Right renal pelvis (tissue), 4 donors: ENCODE measurements at places on chromosomes 1 and 21.

GRCh38 chr1:27000817-27001460 is 7.4 kb downstream of the TRNP1 start:
- no peak for DNase-seq

- peak; percentile 62 for DNase-seq
Measured at GRCh38 chr1:45685308-45686014, 872 bp downstream of the GPBP1L1 start.

GRCh38 chr1:184199438-184200085 is 148.0 kb downstream of the TSEN15 start:
- DNase-seq, result no peak

GRCh38 chr1:147781056-147781471 is 20.7 kb upstream of the GJA5 start:
- no peak for DNase-seq

DNA sequence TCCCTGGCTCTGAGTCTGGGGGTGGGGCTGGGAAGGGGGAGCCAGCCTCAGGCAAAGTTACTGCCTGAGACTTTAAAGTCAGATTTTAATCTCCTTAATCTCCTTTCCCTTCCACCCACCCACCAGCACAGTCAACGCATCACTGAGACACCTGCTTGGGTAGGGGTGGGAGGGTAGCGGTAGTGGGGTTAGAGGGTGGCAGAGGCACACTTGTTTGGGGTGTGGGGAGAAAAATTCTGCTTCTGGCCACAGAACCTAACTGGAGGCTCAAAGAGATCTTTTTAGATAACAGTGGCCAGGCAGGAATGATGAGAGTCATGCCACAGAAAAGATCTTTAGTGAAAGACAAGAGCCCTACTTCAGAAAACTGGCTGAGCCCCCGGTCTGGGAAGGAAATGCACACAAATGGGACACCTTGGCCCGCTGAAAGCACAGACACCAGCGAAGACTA is 44.1 kb downstream of the CD247 start:
- DNase-seq, result no peak

- DNase-seq, result no peak
Measured at GRCh38 chr1:63466759-63467158, 56.3 kb downstream of the ITGB3BP start.

- no peak for DNase-seq
Measured at GRCh38 chr1:234871710-234872271, 256.8 kb downstream of the TOMM20 start.

GRCh38 chr1:27981145-27981544 is 21.4 kb downstream of the XKR8 start:
- no peak for DNase-seq

DNA sequence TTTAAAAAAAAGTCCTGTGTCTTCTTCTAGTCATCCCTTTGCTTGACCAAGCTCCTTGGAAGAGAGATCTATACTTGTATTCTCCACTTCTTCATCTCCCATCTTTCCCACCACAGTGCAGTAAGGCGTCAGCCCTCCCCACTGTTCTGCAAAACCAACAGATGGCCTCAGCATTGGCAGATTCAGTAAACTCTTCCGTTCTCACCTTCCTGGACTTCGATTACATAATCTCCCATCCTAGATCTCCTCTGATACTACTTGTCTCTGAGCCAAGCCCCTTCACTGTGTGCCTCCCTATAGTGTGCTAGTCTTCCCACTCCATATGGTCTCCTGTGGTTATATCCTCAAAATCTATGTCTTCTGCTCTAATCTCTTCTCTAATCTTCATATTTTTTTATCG is 1.6 kb upstream of the COLGALT2 start:
- DNase-seq, result no peak

- DNase-seq, result no peak
Measured at GRCh38 chr1:169105434-169106094, 926 bp upstream of the ATP1B1 start.

DNA sequence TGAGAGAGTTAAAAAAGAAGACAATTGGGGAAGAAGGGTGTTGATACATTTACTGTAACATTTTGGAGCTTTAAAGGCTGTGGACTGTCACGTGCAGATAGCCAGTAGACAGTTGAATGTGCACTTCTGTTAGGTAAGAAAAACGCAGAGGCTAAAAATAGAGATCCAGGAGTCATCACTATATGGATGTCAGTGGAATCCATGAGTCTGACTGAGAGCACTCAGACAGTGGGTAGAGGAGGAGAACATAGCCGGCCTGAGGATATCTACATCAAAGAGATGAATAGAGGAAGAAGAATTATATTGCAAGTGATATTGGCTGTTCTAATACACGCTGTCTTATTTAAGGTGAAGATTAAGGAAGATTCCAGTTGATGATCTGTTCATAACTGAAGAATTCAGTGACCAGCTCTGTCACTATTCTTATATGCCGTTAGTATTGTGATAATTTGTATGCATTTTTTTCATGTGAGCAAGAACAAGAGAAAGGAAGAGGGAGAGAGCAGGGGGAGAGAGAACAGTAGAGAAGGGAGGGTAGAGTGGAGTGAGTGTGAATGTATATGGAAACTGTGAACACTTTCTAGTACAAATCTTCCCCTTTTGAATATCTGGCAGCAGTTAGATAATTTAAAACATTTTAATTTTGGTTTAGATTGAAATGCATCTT is 344.8 kb downstream of the CHRM3 start:
- no peak for DNase-seq

- DNase-seq, result peak; percentile 22
Measured at GRCh38 chr1:196209983-196210382, 398.3 kb downstream of the KCNT2 start.

GRCh38 chr21:39934895-39935294 is 67.7 kb downstream of the PCP4 start:
- DNase-seq, result no peak

GRCh38 chr1:17297991-17298390 is 10.0 kb upstream of the PADI4 start:
- no peak for DNase-seq

DNA sequence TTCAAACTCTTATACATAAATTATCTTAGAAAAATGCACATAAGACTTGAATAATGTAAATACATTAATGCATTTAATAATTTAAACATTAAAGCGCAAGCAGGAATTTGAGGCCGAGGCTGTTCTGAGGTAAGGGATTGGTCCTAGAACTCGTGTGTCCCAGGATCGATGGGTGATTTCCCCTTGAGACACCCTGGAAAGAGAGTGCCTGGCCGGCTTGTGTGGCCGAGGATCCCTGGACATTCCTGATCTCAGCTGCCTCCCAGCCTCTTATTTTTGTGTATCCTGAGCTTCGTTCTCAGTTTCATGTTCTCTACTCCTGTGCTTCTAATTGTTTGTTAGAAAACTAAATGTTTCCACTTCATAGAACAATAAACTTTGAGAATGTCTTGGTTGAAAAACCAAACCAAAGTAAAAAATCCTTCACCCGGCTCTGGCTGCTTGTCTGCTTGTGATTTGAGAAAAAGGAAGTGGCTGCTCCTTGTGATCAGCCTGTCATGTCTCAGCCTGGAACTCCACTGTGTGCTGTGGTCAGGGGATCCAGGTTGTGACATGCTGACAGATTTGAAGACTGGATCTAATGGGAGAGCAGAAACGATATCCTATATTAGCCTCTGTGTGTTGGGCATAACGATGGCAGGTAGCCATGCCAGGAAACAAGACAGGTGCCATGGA is 40.7 kb downstream of the PEX14 start:
- DNase-seq, result no peak

DNA sequence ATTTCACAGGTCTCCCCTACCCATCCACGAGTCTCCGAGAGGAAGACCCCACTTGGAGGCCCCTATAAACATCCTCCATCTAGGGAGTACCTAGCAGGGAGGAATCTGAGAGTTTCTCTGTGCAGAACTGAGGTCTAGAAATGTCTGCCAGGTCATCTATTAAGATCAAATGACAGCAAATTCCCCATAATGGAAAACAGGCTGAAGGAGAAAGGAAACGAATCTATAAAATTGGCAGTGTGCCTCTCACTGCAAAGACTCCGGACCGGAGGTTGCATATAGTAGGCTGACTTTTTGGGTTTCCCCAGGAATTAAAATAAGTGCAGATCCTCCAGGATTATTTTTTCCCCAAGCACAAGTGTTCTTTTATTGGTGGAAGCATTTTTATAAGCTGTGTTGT is 57.7 kb downstream of the NMNAT2 start:
- DNase-seq, result no peak

GRCh38 chr1:204454476-204454875 is 40.1 kb downstream of the PIK3C2B start:
- DNase-seq, result no peak

- no peak for DNase-seq
Measured at GRCh38 chr1:168485048-168485447, 58.7 kb downstream of the XCL2 start.

- no peak for DNase-seq
Measured at GRCh38 chr1:201673915-201674314, 135.0 kb downstream of the NAV1 start.

DNA sequence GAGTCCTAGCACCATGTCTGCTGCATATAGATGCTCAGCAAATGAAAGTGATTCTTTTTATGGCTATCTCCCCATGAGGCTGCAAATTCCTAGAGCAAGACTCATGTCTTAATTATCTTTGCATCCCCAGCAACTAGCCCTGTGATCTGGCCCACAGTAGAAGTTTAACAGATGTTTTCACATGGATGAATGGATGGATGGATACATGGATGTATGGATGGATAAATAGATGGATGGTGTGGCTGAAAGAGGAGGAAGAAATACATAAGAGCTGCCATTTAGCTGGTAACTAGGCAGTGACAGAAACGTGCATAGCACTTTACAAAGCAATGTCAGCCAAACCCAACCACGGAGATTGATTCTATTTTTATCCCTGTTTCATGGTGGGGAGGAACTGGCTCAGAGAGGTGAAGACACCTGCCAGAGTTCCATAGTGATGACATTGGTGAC is 32.7 kb upstream of the ZBTB40 start:
- DNase-seq, result no peak

DNA sequence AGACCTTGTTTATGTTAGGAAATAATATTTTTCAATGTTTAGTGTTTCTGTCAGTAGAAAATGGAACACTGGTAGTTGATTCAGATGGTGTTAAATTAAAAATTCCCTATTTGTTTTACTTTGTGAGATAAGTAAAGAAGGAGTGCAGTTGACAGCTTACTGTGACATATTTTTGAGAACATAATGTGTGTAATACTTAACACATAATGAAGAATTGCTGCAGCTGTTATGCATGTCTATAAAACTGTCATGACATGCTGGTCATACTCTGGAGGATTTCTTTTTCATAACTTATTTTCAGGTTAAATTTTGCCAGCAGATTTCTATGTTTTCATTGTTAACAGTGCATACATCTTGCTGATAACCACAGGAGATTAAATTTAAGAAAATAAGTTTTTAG is 296.1 kb downstream of the CTH start:
- no peak for DNase-seq

DNA sequence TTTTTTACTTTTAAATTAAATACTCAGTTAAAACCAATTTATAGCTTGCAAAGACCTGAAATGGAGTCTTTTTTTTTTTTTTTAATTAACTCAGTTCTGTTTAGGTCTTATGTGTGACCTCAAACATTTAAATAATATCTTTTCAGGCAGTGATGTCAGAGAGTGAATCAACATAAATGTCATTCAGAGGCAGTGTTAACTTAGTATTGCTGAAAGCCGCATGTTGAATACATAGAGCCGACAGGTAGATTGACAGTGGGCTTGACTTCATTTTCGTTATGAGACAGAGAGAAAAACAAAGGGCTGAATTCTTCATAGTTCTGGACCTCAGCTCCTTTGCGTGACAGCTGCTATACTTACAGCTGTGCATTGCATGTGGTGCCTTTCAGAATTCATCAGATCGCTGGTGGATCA is 51.5 kb downstream of the PRDM2 start:
- DNase-seq, result no peak

- no peak for DNase-seq
Measured at GRCh38 chr1:234734412-234734835, 124.4 kb upstream of the IRF2BP2 start.

- DNase-seq, result peak; percentile 56
Measured at GRCh38 chr1:212432661-212433576, at the start of gene NENF. NENF (plus strand) TSS chr1:212432920; CDS start chr1:212432944, 24 bp downstream.

DNA sequence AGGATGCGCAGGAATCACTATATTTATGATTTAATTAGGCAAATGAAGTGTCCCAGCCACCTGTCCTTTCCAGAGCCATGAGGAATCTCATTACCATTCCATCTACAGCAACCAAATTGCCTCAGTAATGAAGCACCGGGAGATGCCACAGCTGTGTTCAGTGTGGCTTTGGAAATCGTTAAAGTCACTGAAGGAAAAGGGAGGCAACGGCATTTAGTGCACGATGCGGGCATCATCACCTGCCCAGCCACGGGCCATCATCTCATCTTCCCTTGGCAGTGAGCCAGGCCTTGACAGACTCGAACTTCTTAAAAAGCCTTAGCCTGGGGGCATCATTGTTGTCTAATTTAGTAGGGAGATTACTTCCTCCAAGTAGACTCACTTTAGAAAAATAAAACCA is 67.8 kb downstream of the CNIH3 start:
- no peak for DNase-seq

- no peak for DNase-seq
Measured at GRCh38 chr1:108570128-108570527, 10.2 kb downstream of the EEIG2 start.

GRCh38 chr1:229864686-229865230 is 202.3 kb upstream of the GALNT2 start:
- no peak for DNase-seq

GRCh38 chr1:75100481-75101092 is 33.6 kb upstream of the LHX8 start:
- no peak for DNase-seq

DNA sequence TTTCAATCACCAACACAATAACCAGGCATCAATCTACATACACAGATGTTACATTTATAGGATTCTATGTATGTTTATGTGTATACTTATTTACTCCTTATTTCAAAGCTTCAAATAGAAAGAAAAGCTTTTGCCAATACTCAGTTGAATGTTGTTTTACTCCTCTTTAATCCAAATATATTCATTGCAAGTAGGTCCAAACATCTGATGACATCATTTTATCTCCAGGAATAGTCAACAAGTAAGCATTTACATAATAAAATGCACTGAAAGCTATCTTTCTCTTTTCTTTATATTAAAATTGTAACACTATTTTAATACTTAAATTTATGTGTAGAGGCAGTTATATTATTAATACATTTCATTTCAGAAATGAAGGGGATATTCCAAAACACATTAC is 380.5 kb downstream of the SMYD3 start:
- no peak for DNase-seq

GRCh38 chr1:43871181-43871910 is 62.3 kb upstream of the ARTN start:
- DNase-seq, result no peak

DNA sequence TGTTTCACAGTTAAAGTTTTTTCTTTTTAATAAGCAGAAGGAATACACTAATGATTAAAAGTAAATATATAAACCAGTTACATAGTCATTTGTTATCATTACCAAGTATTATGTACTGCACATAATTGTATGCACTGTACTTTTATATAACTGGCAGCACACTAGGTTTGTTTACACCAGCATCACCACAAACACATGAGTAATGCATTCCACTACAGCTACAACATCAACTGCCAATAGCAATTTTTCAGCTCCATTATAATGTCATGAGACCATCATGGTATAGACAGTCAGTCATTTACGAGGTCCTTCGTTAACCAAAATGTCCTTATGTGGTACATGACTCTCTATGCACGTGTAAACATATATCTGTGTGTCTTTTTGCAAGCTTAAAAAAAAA is 35.2 kb downstream of the SCYL3 start:
- DNase-seq, result no peak
